ENCODE measurements at places on chromosomes 11 and 22.

GRCh38 chr11:82539669-82540068, 194.0 kb downstream of the FAM181B start:
- DNase-seq = no peak

DNA sequence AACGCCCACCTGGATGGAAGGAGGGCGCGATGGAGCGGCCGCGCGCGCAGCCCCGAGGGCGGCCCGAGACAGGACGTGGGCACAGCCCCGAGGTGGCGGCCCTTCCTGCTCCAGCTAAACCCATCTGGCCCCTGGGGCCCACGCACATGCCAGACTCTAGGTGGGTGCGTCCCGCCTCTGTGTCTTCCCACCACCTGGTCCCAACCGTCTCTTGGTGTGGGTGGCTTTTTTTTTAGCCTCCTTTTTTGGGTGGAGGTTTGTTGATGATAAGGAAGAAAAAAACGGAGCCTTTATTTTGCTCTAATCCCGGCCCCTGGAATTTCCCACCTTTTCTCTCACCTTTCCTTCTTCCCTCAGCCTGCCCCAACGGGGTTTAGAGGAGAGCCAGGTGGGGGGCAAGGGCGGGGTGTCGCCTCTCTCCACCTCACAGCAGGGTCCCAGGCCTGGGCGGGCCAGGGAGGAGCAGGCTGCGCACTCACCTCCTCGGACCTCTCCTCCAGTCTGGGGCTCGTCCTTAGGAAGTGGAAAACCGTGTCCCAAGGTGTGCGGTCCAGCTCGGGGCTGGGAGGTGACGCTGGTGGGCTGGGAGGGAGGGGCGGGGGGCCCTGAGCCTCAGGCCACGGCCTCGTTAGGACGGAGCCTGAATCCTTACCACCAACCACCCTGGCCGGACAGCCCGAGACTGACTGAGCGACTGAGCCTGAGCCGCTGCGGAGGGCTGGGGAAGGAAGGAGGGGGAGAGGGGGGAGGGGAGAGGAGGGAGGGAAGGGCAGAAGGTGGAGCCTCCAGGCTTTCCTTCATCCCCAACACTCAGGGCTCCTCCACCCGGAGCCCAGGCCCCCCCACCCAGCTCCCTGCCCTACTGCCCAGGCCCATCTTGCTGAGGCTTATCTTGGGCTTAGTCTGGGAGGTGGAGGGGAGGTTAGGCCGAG, at the start of gene SOX10:
Gene SOX10, minus strand, starts transcription at position 696 of the 932 bp plus-strand sequence. CDS start 771 bp downstream, outside the sequence.
- no peak for DNase-seq

GRCh38 chr11:14228356-14228755, 130.6 kb downstream of the RRAS2 start:
- DNase-seq = no peak

GRCh38 chr11:59894616-59895015, 16.0 kb downstream of the OOSP3 start:
- no peak for DNase-seq

DNA sequence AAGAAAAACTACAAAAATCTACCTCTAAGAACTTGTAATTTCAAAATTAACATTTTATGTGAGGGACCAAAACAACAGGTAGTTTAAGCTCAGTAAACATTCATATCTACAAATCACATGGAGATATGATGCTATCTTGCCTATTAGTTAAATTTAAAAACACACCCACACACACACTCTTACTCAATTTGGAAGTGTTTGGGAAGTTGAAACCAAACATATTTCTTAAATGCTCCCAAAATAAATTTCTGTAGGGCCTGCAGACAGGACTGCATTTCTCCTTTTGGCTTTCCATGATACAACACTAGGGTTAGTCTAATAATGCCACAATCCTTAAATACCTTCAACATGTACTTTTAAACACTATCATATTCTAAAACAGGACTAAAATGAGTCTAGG, 7.0 kb downstream of the PITPNB start:
- DNase-seq = no peak

GRCh38 chr22:36982136-36982535, 37.1 kb downstream of the TST start:
- no peak for DNase-seq
